Peyer's patch (tissue), 4 donors: ENCODE measurements at places on chromosomes 2 and 18.
A peak's percentile ranks its signal among the peaks of the same experiment; 100 is the strongest.

DNA sequence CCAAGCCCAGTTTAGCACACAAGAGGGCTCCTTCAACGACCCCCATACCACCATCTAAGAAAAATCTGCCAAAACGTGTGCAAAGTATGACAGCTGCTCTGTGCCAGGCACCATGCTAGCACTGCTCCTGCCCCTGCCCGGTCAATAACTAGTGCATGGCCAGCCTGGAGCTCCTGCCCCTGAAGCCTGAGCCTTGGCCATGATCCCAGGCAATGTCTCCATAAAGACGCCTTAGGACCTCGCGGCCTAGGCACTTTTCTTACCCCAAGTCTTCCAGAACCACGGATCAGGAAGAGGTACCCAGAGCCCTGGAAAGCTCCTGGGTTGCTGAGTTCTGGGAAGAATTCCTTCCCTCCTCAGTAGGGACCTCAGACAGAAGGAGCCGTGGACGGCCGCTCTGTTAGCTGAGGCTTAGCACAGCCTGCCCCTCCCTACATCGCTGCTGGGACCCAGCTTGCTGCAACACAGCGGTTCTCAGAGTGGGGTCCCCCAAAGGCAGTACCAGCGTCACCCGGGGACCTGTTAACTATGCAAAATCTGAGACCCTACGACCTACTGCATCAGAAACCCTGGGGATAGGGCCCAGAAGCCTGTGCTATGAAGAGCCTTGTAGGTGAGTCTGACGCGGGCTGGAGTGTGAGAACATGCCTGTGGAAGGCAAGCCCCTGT lies 117.8 kb upstream of the TWIST2 start:
- DNase-seq: no peak

GRCh38 chr18:59621027-59621426 lies 76.2 kb downstream of the CCBE1 start:
- no peak for DNase-seq

- DNase-seq: no peak
Observed at GRCh38 chr2:19297716-19298115, 60.7 kb downstream of the OSR1 start.

DNA sequence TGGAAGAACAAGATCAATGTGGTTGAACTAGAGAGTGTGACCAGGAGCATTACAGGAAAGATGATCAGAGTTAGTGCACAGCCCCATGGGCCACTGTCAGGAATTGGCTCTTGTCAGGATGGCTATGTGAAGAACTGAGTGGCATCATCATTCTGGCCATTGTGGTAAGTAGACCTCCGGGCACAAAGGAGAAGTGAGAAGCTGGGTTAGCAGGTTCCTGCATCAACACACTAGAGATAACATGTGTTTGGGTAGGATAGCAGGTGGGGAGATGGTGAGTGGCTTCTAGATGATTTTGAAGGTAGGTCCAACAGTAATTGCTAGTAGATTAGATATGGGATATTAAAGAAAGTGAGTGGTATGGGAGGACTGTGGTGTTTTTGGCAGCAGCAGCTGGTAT lies 408.2 kb downstream of the TSN start:
- no peak for DNase-seq

DNA sequence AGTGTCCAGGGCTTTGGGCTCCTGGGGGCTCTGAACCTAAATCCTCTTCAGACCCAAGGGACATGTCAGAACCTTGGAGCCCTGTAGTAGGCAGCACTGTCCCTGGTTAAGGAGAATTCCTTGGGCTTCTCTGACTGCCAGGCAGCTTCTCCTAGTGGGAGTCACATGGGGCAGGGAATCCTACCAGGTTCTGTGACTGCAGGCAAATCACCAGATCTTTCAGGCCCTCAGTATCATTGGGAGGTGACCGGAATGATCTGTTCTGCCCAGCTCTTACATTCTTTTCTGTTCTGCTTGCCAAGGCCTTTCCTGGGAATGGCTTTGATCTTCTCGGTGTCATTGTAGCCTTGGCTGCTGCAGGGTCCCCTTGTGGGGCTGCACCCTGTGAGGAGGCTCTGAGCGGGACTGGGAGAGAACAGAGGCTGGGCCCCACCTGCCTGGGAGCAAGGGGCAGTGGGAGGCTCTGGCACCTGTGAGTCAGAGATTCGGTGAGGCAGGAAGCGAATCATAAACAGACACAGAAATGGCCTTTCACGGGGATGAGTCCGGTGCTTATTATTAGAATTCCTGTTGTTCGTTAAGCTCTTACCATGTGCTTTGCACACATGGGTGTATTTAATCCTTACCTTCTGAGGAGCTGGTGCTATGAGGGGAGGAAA lies 14.1 kb downstream of the CEP68 start:
- peak; percentile 81 for DNase-seq

DNA sequence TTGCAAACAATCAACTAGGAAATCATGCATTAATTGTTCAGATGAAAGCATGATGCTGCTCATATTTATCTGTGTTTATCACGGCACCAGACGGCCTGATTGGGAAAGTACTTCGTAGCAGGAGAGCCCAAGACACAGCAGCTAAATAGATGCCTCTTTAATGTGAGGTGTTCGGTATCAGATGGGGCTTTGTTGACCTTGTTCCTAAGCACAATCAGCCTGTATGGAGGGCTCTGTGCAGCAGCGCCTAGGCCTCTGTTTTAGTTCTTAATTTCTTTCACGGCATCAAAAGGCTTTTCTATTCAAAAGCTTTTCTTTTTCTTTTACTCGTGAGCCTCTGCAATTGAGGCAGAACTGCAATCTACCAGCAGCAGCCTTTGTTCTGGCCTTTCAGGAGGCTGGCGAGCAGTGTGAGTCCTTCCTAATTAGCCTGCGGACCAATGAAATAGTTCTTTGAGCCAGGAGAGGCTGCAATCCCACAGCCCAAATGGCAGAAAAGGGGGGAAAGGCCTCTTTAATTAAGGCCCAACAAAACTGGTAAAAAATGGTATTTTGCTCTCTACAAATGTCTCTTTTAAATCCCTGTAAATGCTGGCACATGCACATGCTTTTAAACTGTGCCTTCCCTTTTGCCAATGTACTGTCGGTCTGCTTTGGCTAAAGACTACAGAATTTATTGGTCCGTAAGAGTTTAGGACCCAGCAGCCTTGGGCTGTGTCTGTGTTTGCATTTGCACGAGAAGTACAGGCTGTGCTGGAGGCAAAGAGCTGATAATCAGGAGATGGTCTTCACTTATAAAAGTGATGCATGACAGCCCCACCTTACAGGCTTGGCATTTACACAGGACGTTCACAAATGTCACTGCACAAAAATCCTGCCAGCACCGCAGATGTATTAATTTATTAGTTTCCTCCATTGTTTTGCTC lies 159.6 kb downstream of the RND3 start:
- DNase-seq: no peak

- no peak for DNase-seq
Observed at GRCh38 chr2:142217804-142218203, 87.0 kb upstream of the LRP1B start.

DNA sequence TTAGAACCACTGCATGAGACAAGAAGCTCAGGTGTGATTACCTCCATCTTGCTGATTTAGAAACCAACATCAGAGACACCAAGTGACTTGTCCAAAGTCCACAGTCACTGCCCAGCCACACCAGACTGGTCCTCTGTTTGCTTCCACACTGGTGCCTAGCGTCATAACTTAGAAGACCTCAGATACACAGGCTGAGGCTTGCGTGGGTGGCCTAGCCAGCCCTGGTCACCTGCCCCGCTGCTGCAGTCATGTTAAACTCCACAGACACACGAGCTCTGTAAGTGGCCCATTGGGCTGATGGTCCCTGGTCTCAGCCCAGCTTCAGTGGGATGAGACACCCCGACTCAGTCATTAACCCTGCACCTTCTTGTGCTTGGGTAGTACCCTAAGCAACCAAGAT lies 47.1 kb downstream of the CNGA3 start:
- DNase-seq: no peak

- DNase-seq: no peak
Observed at GRCh38 chr2:162731917-162732804, 106.4 kb downstream of the KCNH7 start.

DNA sequence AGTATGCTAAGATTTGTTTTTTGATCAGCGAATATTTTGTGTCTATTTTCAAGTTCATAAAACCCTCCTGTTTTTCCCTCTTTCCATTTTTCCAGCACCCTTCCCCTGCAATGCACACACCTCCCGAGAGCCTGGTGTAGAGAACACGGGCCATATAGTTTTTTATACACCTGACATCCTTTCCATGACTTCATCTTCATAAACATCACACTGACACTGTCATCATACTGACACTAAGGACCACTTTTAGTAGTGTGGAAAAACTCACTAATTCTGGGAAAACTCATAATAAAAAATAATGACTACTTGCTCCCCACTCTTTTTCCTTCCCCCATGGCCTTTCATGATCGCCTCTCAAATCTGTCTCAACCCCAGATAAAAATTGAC lies 70.2 kb downstream of the EPHA4 start:
- no peak for DNase-seq

DNA sequence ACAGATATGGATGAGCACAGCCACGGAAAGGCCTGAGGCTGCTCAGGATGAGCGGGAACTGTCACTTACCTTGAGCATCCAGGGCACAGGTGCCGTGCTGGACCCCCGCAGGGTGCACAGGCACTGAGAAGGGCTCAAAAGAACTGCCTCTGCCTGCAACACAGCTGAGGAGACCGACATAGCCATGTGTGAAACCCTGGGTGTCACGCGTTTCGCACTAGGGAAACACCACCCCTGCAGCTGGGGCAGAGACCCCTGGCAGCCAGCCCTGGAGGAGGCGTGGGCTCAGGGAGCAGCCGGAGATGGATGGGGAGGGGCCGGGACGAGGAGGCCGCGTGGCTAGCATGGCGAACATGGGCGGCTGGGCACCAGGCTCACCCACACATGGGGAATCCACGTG lies 228.9 kb downstream of the EIPR1 start:
- no peak for DNase-seq

DNA sequence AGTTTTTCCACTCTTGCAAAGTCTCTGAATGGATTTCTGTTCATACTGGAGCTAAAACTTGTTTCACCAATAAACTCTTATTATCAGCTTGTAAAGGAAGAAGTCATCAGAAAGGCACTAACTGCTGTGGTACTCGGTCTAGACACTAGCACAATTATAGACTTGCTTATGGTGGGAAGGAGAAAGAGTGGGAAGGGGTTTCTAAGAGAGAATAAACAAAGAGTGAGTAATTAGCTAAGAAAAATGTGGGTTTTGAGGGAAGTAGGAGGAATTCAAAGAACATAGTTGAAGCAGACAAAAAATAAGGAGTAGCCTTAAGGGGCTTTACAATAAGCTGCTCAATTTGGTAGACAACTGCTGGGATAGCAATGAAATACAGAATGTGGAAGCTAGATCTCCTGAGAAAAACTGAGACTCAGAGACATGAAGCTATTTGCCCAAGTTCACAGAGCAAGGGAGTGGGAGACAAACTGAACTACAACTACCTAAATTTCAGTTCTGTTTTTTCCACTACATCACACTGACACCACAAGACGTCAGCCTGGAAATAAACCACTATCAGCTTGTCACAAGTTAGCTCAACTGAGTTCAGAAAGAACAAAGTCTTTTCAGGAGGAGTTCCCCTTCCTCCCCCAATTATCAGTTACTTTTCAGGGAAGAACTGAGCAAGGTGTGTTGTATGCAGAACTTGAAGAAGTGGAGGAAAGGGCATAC lies 59.7 kb downstream of the MAP4K3 start:
- no peak for DNase-seq

GRCh38 chr2:173753441-173753840 lies 211.7 kb downstream of the SP3 start:
- no peak for DNase-seq

- DNase-seq: no peak
Observed at GRCh38 chr2:72497763-72498162, 328.1 kb downstream of the EXOC6B start.
